NCI-H2171 (cell line): ENCODE measurements at places on chromosomes 2 and 18.
A peak's percentile ranks its signal among the peaks of the same experiment; 100 is the strongest.

DNA sequence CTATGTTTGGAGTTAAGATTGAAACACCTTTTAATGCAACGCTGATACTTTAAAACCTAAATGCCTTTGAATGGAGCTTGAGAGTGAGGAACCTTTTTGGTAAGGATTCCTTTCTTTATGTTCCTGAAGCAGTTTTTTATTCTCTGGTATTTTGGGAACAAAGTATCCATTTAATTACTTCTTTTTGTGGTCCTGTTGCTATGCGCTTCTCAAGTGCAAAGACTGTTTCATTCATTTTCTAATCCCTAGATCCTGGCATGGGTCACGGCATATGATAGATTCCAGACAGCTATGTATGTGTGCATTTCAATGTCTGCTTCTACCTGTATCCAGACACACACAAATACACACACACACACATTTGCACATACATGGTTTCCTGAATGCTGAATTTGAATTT, 28.0 kb downstream of the TRPM8 start:
- no peak for DNase-seq

DNA sequence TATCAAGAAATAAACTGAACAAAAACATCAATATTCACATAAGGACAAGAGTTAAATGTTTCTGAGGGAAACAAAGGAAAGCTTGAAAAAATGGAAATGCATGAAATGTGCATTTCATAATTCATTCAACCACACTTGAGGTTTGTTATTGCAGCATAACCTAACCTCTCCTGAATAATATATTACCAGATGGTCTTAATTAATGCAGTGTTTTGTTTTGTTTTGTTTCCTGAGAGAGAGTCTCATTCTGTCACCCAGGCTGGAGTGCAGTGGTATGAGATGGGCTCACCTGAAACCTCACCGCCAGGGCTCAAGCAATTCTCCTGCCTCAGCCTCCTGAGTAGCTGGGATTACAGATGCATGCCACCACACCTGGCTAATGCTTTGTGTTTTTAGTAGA, 139.9 kb upstream of the PIEZO2 start:
- no peak for DNase-seq

GRCh38 chr2:19542796-19543662, 184.6 kb upstream of the OSR1 start:
- DNase-seq: no peak

DNA sequence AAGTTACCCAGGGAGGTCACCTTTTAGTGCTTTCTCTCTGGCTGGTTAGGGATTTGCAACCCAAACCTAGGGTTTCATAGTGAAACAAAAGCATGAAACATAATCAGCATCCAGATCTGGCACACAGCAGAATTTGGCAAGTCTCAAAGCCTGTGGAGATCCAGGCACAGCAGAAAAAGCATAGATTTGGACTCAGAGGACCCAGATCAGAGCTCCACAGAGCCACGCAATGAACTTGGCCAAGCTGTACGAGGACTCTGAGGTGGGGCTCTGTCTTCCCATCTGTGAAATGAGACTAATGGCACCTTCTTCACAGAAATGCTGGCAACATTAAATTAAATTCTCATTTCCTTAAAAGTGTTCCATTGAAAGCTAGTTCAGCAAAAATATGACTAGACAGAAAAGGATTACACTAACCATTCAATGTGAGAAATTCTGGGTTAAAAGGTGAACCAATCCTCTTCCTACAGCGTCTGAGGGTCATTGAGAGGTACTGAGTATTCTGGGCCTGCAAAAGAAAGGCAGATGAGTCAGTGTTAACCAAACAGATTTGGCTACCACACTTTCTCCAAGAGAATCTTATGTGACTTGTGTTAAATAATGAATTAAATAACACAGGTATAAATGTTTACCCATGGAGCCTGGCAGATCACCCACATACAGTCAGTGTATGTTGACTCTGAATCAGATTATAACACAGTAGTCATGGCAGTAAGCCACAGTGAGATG, 266.3 kb downstream of the MREG start:
- DNase-seq: no peak

DNA sequence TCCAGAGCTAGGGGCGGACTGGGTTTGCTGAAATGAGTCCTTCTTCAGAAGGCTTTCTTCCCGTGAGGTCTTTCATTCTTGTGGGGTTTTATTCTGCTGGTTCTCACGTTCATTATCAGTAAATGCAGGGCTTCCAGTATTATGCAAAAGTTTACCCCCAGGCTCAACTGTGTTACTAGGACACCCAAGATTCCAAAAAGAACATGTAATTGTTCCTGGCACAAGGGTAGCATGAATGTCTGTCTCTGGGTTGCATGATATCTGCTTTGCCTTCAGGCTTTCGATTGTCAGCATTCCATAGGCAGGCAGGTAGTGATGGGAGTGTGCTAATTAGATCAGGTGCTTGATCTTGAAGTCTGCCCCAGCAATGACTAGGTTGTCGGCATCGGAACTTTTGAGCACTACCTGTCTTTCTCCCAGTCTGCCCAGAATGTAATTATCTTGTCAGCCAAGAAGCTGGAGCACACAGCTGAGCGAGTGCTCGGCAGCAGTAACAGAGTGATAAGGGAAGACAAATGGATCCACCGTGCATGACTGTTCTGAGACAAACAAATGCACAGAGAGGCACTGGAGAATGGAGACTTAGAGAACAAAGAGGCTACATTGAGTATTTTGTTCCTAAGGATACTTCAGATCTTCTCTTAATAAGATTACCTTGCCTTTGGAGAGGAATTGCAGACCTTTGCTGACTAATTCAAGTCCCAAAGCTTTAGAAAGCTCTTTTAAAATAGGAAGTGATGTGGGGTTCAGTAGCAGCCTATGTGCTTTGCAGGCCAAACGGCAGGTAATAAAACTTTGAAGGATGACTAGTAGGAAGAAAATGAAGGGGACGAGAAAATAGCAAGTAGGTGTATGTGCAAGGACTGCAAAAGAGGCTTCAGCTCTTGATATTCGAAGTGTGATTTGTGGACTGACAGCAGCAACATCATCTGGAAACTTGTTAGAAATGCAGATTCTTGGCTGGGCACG, 41.9 kb downstream of the ITGB6 start:
- no peak for DNase-seq

DNA sequence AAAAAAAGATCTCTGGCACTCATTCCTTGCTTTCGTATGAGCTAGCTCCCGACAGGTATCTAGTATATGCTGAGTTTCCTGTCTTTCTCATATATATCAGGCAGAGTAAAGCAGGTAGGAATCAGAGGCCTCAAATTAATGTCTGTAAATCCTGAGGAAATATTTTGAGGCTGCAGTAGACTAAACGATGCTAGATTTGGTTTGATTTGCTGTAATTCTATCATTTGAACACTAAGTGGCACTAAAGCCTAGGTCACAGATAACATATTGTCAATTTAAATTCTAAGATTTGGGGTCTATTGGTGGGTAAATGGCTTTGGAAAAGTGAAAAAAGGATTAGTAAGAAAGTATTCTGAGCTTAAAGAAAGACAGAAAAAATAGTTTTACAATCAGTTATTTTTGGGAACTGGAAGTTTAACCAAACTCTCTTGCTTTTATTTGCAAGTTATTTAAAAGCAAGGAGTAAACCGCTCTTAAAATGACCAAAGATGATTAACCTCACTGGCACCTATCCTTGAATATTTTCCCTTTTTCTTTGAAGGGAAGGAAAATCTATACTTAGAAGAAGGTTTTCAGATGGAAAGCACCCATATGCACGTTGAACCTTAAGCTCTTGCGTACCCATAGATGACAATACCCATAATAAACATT, 37.6 kb upstream of the SLC4A10 start:
- no peak for DNase-seq

DNA sequence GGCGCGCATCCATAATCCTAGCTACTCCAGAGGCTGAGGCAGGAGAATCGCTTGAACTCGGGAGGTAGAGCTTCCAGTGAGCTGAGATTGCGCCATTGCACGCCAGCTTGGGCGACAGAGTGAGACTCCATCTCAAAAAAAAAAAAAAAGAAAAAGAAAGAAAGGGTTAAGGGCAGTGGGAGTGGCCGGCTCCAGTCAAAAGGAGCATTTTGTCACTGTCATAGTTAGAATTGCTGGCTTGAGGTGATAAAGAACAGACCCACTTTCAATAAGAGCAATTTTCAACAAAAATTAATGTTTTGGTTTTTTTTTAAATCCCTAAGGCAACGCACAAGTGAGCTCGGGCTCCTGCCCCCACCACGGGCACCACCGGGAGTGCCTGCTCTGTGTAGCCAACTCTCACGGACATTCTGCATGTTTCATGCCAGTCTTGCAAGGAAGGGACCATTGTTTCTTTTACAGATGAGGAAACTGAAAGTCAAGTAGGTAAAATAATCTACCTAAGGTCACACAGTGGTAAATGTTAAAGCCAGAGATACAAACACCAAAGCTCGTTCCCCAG, 8.5 kb downstream of the CIB4 start:
- no peak for DNase-seq

- DNase-seq: no peak
Observed at GRCh38 chr2:239830121-239831000, 194.8 kb downstream of the NDUFA10 start.

- DNase-seq: no peak
Observed at GRCh38 chr18:41767960-41768359, 187.1 kb upstream of the PIK3C3 start.

DNA sequence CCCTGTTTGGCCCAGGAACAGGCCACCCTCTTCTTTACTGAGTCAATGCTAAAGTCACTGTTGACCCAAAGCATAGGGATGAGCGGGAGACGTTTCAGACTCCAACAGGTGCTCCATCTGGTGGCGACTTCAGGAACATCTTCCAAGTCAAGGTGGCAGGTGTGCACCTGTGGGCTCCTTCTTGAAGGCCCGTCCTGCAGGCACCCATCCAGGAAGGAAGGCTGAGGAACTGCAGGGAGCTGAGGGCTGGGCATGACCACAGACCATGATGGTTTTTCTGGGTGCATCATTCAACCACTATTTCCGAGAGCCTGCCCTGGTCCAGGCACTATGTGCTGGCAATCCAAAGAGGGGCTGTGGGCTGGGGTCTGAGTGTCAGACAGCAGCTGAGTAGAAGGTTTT, 142.8 kb downstream of the NDUFA10 start:
- DNase-seq: peak; percentile 1

DNA sequence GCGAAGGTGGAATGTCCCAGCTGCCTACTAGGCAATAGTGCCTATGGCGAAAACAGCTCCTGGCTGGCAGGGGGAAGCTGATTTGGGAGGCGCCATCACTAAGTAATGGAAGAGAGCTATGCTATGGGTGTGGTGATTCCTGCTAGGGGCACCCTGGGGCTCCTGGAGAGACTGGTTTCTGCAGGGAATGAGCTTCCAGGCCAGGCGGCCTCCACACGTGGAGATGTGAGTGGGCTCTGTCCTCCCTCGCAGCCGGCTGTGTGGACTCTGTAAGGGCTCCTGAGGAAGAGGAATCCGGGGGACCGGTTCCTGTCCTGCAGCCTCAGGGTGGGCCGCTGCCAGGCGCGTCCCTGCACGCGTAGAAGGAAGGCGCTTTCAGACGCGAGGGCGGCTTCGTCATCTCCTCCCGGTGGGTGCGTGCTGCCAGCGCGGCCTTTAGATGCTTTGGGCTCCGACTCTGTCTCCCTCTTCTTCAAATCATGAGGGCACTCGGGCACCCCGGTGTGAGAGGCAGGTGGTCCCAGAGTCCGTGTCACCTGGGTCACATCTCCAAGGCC, 55.5 kb upstream of the ANKRD62 start:
- no peak for DNase-seq

GRCh38 chr2:96507957-96508520, 2.9 kb upstream of the NEURL3 start:
- peak; percentile 48 for DNase-seq

DNA sequence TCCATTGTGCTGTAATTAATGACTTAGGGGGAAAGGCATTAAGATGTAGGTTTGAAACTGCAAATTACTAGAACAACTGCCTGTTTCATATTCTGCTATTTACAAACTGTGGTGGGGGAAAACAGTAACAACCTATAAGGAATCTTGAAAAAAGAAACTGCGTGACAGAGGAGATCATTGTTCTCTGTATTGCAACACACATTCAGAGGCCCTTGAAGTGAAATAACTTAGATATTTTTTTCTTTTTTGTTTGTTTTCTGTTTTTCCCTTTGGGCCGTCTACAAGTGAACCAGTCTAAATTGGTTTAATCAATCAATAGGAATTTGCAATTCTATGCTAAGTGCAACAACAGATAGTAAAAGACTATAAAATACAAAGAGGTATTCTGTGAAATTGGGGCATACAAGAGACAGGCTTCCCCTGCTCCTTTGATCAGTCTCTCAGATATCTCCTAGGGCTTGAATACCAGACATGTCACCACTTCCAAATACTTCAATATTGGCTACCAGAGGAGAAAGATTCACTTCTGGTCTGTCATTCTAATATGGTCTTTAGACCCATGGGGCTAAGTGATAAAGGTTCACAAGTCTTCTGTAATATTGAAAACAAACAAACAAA, 2055.1 kb upstream of the CELF4 start:
- no peak for DNase-seq

DNA sequence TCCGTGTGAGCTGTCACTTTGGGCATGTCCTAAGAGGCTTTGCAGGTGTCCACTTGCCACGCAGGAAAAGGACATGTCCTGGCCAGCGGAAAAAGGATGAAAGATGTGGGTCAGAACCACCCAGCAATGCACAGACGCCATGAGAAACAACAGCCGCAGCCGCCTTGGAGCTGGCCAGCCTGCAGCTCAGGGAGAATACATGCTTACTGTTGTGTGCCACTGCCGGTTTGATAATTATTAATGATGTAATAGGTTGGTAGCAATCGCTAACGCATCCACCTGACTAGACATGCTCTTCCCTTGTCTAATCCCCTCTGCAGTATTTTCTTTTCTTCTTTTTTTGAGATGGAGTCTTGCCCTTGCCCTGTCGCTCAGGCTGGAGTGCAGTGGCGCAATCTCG, 221.7 kb downstream of the HAUS1 start:
- no peak for DNase-seq

DNA sequence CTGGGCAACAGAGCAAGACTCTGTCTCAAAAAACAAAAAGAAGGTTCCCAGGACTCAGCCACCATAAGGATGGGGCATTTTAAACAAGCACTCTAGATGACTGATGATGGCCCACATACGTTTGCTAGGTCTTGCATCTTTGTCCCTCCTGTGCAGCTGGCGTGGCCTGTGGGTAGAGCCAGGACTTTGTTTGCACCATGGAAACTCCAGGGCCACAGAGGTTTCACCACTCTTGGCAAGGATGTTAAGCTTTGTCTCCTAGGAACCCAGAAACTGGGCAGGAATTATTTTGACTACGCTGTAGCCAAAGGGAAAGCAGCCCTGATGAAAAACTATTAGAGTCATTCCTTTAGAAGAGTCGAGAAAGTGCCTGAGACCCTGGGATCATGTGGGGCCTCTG, 75.3 kb upstream of the STPG4 start:
- no peak for DNase-seq

GRCh38 chr2:216698895-216699294, 3.5 kb upstream of the IGFBP5 start:
- DNase-seq: peak; percentile 67

- no peak for DNase-seq
Observed at GRCh38 chr2:206846981-206847834, 81.8 kb downstream of the FASTKD2 start.
